ENCODE measurements at places on chromosomes 6 and 20.

DNA sequence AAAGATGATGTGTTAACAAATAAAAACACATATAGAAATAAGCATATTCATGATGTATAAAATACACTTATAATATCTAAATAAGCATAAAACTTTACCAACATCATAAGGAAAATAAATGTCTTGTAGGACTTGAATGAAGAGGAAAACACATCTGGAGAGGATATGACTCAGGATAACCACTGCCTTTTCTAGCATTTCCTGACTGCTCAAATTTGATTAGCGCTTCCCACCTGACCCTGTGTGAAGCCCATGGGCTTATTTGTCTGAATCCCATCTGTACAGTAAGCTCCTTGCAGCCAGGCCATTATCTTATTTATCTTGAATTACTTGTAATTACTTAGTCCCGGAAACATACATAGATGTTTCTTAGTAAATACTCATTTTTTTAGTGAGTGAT lies 608.6 kb downstream of the COL12A1 start:
- DNase-seq: peak; percentile 62

DNA sequence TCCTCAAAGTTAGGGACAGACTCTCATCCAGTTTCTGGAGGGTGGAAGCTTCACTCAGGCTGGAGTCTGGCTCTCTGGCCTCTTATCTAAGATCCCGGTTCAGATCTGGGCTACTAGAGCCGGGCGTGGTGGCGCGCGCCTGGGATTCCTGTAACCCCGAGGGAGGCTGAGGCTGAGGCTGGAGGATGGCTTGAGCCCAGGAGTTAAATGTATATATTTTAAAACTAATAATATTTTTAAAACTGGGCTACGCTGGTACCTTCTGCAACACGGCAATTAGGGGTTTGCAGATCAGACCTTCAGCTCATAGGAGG lies 710 bp upstream of the ZNF343 start:
- DNase-seq: no peak

DNA sequence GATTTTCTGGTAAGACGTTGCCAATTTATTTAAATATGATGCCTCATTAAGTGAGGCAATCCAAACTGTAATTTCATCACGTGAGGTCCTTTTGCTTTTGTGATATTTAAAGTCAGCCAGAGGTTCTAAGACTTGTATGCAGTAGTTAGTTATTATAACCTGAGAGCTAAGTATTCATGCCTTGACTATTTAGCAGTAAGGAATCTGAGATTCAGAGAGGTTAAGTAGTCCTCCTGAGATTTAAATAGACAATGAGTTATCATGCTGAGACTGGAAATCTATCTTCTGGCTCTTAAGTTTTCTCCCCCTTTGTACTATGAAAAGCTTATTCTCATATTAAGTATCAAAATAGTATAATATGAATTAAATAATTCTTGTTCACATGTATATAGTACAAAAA lies 158.0 kb downstream of the UTRN start:
- no peak for DNase-seq

GRCh38 chr6:107064579-107065065 lies 36.6 kb downstream of the MTRES1 start:
- no peak for DNase-seq

DNA sequence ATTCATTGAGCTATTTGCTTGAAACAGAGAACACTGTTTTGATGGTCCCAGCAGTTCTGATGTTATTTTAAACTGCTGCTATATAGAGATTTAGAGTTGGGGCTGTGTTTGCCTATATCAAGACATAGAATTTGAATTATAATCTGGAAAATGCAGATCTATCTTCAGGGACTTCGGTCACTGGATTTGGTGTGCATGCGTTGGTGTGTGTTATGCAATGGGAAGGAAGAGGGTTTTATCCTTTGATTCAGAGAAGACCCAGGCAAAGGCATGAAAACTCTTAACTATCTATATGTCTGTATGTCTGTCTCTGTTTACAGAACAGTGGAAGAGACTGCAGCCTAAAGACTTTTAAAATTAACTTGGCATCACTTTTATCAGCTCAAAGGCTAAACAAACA lies 2.0 kb downstream of the ADGRB3 start:
- no peak for DNase-seq

GRCh38 chr6:16286151-16286522 lies 47.8 kb downstream of the GMPR start:
- DNase-seq: peak; percentile 77

- no peak for DNase-seq
Measured at GRCh38 chr20:47705497-47705856, 79.8 kb downstream of the SULF2 start.

DNA sequence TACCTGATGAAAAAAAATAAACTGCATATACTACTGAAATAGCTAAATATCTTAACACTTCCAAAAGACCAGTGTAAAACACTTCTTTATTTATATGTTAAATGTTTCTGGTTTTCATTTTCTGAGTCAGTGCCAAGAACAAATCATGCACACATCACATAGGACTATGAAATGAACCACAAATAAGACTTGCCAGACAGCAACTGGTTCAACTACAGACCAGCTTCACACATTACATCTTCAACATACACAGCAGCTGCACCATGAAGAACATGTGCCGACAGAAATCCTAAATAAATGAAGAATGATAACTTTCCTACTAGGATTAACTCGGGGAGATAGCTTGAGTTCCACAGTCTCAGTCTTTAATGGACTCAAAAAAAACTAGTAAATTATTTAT lies 168.3 kb upstream of the STXBP5 start:
- DNase-seq: no peak

- no peak for DNase-seq
Measured at GRCh38 chr20:2133318-2134183, 31.9 kb downstream of the STK35 start.

- DNase-seq: peak; percentile 89
Measured at GRCh38 chr6:110178626-110179405, 654 bp downstream of the WASF1 start.

DNA sequence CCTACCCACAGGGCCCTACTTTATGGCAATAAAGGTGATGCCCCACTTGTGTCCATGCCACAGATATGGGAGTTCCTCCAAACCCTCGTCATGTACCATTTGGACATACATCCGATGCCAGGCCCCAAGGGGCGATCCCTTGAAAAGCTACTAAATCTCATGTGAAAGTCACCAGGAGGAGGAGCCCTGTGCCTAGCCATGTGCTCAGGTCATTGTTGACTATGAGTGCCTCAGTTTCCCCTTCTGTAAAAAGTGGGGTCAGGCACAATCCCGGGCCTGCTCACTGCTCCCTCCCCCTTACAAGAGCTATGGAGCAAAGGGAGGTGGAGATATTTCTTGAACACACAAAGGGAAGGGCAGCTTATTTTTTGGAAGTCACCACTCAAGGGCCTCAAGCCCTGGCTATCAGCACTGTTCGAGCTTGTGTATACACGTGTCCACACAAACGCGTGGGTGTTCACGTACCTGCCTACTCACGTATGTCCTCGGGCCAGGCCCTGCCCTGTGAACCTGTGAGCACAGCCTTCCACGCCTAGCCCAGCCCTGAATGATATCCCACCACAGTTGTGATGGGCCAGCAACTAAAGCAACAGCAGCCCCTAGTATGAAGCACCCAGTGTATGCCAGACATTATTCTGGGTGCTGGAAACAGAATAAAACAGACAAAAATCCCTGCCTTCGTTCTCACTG lies 1.9 kb downstream of the ACTL10 start:
- DNase-seq: no peak

- no peak for DNase-seq
Measured at GRCh38 chr6:155364844-155365437, 50.7 kb upstream of the TFB1M start.

DNA sequence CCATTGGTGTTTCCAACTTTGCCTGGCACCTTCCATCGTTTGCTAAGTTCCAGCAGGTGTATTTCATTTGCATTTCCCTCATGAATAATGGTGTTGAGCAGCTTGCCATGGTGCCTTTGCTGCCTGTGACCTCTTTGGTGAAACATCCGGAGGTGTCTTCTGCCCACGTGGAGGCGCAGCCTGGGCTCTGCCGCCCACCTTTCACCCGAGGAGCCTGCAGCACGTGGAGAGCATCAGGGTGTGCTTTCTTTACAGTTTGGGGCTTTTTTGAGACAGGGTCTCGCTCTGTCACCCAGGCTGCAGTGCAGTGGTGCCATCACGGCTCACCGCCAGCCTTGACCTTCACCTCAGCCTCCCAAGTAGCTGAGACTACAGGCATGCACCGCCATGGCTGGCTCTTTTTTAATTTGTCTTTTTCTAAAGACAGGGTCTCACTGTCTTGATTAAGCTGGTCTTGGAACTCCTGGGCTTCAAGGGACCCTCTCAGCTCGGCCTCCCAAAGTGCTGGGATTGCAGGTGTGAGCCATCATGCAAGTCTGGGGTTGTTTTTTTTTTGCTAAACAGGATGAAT lies 3.0 kb upstream of the ADRM1 start:
- no peak for DNase-seq

DNA sequence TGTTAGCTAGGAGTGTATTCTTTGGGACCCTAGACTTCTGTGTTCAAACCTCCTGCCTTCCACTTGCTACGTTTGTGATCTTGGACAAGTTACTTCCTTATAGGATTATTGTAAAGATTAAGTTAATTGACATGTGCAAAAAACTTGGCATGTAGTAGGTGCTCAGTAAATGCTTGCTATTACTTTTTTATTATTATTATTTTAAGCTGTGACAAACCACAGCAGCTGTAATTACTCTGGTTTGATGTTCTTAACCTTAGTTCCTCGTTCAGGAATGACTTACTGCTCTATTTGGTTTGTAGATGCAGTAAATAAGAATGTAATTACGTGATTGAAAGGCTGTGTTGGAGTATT lies 3.2 kb downstream of the ARFGEF2 start:
- no peak for DNase-seq

DNA sequence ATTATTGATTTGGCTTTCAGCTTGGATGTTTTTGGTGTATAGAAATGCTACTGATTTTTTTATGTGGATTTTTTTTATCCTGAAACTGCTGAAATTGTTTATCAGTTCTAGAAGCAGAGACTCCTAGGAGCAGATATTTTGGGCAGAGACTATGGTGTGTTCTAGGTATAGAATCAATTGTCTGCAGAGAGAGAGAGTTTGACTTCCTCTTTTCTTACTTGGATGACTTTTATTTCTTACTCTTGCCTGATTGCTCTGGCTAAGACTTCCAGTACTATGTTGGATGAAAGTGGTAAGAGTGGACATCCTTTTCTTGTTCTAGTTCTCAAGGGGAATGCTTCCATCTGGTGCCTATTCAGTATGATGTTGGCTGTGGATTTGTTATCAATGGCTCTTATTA lies 370.6 kb downstream of the PHF3 start:
- DNase-seq: no peak

- no peak for DNase-seq
Measured at GRCh38 chr6:137819740-137820139, 47.3 kb upstream of the TNFAIP3 start.

DNA sequence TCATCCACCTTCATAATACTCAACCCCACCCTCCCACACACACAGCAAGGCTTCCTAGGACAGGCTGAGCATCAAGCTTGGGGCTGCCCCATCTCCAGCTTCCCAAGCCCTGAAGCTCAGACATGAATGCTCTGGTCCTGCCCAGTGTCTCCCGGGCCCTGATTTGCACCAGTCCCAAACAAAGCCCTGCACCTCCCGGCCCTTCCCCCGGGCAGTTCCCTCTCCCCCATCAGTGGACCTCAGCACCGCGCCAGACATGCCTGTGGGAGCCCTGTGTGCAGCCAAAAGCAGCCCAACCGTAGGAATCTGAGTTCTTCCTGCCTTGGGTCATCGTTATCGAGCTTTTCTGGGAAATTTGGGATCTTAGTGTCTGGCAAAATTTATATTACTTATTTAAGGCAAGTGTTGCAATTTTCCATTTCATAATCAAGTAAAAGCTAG lies 63.5 kb downstream of the THBS2 start:
- DNase-seq: no peak

DNA sequence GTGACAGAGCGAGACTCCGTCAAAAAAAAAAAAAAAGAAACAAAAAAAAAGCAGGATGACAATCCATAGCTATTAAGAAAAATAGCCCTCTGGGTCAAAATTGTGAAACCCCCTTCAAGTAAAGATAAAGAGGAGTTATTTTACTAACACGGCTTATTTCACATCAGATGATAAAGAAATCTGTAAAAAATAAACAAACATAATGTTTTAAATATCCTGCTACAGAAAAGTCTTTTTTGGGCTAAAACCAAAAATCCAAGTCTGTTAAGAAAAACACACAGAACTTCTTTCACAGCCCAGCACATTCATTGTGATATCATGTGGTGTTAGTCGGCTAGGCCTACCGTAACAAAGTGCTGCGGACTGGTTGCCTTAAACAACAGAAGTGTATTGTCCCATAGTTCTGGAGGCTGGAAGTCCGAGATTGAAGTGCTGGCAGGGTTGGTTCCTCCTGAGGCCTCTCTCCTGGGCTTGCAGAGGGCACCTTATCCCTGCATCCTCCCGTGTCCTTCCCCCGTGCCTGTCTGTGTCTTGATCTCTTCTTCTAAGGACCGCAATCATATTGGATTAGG lies 239.2 kb upstream of the TAB2 start:
- no peak for DNase-seq

- no peak for DNase-seq
Measured at GRCh38 chr6:11586117-11586516, 48.6 kb downstream of the TMEM170B start.

GRCh38 chr6:30508890-30509736 lies 19.8 kb downstream of the HLA-E start:
- DNase-seq: no peak

GRCh38 chr20:39795401-39796272 lies 833.5 kb downstream of the DHX35 start:
- DNase-seq: no peak

DNA sequence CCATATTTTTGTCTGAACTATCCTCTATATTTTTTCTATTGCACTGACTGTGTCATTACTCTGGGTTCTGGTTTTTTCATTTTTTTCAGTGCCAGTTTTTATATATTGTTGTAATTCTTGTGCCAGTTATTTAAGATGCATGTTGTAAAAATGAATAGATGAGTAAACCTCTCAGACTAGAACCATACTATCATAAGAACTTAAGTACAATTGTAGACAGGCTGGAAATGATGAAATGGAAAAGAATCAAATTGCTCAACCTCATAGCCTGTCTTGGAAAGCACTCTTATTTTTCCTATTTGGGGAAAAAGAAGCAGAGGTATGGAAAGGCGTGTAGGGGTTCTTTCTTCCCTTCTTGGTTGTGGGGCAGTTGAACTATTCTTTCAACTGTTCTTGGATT lies 30.2 kb downstream of the PANK2 start:
- DNase-seq: no peak

- DNase-seq: no peak
Measured at GRCh38 chr6:154726887-154727286, 6.3 kb upstream of the SCAF8 start.

DNA sequence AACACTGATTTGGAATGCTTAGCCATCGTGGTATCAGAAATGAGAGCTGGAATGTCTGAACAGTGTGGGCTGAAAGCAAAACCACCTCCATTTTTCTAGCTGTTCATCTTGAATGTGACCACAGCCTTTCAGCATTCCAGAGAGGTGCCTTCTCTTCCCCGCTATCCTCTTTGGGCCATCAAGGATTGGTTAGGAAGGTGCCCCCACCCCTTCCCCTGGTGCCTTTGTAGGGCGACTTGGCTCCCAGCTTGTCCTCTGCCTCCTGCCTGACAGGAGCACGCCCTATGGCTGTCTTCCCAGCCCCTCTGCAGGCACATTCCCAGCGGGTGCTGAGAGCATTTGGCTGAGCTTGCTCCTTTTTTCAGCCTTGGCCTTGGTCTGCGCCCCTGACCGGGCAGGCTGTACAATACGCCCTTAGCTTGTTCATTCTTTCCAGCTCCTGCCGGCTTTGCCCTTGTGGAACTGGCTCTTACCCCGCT lies 97.5 kb downstream of the ARMC2 start:
- DNase-seq: no peak

- DNase-seq: no peak
Measured at GRCh38 chr6:50845499-50846143, 26.9 kb downstream of the TFAP2B start.
